ENCODE measurements at places on chromosomes 3 and 15. TPM values are rescaled to one million over a fixed set of nuclear protein-coding genes. Genes with fewer than 3 reads are reported as not detected.

- H3K36me3 ChIP-seq: peaks cover 8% of the 10 kb centered on the region
- no peak overlapping the region for H3K4me3 ChIP-seq
- H3K27me3 ChIP-seq: peaks cover 6% of the 10 kb centered on the region
Observed at GRCh38 chr3:178370387-178370786, 165.8 kb upstream of the KCNMB2 start.

DNA sequence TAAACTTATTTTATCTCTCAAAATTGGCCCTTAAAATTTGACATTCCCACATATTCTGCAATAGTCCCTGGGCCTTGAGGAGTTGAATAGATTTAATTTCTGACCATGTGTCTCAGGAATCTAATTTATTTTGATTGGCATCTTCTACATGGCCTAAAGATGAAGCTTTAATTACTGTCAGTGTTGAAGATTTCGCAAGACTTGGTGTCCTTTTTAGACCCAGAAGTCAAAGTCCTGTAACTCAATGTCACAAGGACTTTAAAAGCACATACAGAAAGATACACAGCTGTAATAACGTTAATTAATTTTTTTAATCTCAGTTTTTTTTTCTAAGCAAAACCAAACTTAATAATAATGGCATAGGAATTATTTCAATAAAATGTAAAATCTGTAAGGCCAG is 163.9 kb downstream of the SUCNR1 start:
- H3K4me3 ChIP-seq: no peak overlapping the region
- no peaks in the 10 kb centered on the region for H3K27me3 ChIP-seq
- H3K27ac ChIP-seq: no peak overlapping the region

- H3K36me3 ChIP-seq: 0 out of 2 replicates have a peak, but pooled peaks cover 7% of the 10 kb centered on the region
- DNase-seq: no peak
Observed at GRCh38 chr15:54812383-54812782, 384.4 kb downstream of the RSL24D1 start.

- H3K27ac ChIP-seq: no peak overlapping the region
- H3K27me3 ChIP-seq: peaks cover 8% of the 10 kb centered on the region
- no peak for DNase-seq
- H3K4me3 ChIP-seq: no peak overlapping the region
Observed at GRCh38 chr3:38573556-38573955, 75.9 kb downstream of the SCN5A start.

DNA sequence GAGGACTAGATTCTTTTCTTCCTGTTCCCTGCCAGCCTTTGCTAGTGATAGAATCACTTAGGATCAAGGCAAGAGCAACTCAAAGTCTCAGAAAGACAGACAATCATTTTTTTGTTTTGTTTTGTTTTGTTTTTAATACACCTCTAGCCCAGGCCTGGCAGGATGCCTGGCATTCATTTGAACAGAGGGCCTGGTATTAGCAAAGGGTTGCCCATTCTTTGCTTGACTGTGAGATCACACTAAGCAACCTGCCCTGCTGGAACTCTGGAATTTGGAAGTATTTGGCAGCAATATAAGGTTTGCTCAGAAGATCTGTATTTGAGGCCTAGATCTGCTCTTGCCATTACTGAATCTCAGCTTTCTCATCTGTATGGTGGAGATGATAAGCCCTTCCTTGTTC is 21.8 kb upstream of the ATP13A5 start:
- H3K4me3 ChIP-seq: no peak overlapping the region
- no peak overlapping the region for H3K27ac ChIP-seq
- H3K36me3 ChIP-seq: no peaks in the 10 kb centered on the region
- DNase-seq: no peak
- no peaks in the 10 kb centered on the region for H3K4me1 ChIP-seq

GRCh38 chr15:53246404-53246803 is 456.3 kb upstream of the ONECUT1 start:
- DNase-seq: no peak
- no peak overlapping the region for H3K4me3 ChIP-seq
- H3K4me1 ChIP-seq: no peaks in the 10 kb centered on the region
- no peak overlapping the region for H3K27ac ChIP-seq
- no peaks in the 10 kb centered on the region for H3K36me3 ChIP-seq

DNA sequence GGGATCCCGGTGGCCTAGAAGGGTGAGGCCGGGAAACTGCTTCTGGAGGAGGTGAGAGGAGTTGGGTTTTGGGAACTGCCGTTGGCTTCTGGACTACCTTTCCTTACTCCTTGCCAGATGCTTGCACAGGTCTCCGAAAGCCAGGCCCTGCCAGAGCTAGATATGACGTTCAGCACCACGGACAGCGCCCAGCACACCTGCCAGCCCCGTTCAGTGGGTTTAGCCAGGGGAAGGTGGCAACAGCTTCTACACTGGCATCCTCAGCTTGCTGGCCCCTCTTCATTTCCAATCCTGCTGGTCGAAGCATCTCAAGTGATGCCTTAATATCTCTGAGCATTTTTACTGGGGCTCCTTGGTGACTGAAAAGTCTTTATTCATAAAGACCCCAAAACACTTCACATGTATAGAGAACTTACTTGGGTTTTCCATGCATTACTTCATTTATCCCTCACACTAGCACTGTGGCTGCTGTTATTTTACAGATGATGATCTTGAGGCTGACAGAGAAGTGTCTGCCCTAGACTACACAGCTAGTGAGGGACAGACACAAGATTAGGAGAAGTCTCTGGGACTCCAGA is 21.9 kb downstream of the HCN4 start:
- no peak for DNase-seq
- no peaks in the 10 kb centered on the region for H3K36me3 ChIP-seq
- no peak overlapping the region for H3K4me3 ChIP-seq
- peaks cover 4% of the 10 kb centered on the region for H3K27me3 ChIP-seq
- no peak overlapping the region for H3K27ac ChIP-seq

- H3K4me3 ChIP-seq: no peak overlapping the region
- H3K36me3 ChIP-seq: no peaks in the 10 kb centered on the region
- H3K4me1 ChIP-seq: peaks cover 8% of the 10 kb centered on the region
Observed at GRCh38 chr3:14549256-14549919, 9.2 kb upstream of the GRIP2 start.

- H3K27ac ChIP-seq: peak overlapping the region; percentile 34
- no peaks in the 10 kb centered on the region for H3K27me3 ChIP-seq
- H3K4me3 ChIP-seq: no peak overlapping the region
- peaks cover 63% of the 10 kb centered on the region for H3K4me1 ChIP-seq
Observed at GRCh38 chr3:101998256-101998926, 149.1 kb downstream of the NFKBIZ start.

DNA sequence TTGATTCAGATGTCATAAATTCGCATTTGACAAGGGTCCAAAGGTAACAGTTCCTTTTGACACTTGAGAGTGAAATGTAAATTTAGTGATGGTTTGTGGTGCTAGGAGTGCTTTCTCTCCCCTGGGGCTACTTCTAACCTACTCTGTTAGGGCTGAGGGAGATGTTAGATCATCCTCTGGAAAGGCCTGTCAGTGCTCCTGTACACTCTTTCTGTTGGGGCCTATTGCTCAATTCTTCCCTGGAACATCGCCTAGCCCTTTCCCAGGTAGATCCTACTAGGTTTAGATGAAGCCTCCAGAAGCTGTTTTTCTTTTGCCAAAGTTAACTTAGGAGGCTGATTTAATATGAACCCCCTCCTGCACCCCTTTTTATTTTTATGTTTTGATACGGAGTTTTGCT is 1.4 kb downstream of the PCCB start:
- no peaks in the 10 kb centered on the region for H3K36me3 ChIP-seq
- peak overlapping the region; percentile 55 for H3K27ac ChIP-seq
- peaks cover 19% of the 10 kb centered on the region for H3K4me1 ChIP-seq
- peak overlapping the region; percentile 95 for H3K4me3 ChIP-seq

- no peaks in the 10 kb centered on the region for H3K36me3 ChIP-seq
- no peaks in the 10 kb centered on the region for H3K4me1 ChIP-seq
- H3K27me3 ChIP-seq: peaks cover 39% of the 10 kb centered on the region
- H3K4me3 ChIP-seq: no peak overlapping the region
- no peak for DNase-seq
Observed at GRCh38 chr3:10740954-10741353, 75.1 kb upstream of the SLC6A11 start.

GRCh38 chr3:7205962-7206361 is 345.0 kb downstream of the GRM7 start:
- H3K4me1 ChIP-seq: no peaks in the 10 kb centered on the region
- no peak overlapping the region for H3K27ac ChIP-seq
- H3K4me3 ChIP-seq: no peak overlapping the region
- no peaks in the 10 kb centered on the region for H3K36me3 ChIP-seq
- no peak for DNase-seq
- no peaks in the 10 kb centered on the region for H3K27me3 ChIP-seq

- H3K36me3 ChIP-seq: no peaks in the 10 kb centered on the region
- DNase-seq: no peak
- H3K4me1 ChIP-seq: no peaks in the 10 kb centered on the region
- no peak overlapping the region for H3K4me3 ChIP-seq
- H3K27me3 ChIP-seq: no peaks in the 10 kb centered on the region
Observed at GRCh38 chr3:160773722-160774121, 17.7 kb downstream of the PPM1L start.

- H3K27ac ChIP-seq: no peak overlapping the region
- no peak for DNase-seq
- H3K4me3 ChIP-seq: no peak overlapping the region
- no peaks in the 10 kb centered on the region for H3K27me3 ChIP-seq
Observed at GRCh38 chr15:55942332-55942731, 51.1 kb downstream of the NEDD4 start.

- H3K27ac ChIP-seq: no peak overlapping the region
- peaks cover 3% of the 10 kb centered on the region for H3K27me3 ChIP-seq
- H3K4me1 ChIP-seq: peaks cover 27% of the 10 kb centered on the region
- no peak overlapping the region for H3K4me3 ChIP-seq
Observed at GRCh38 chr3:119582178-119582577, 2.9 kb downstream of the ADPRH start.

- H3K4me1 ChIP-seq: peaks cover 42% of the 10 kb centered on the region
- H3K36me3 ChIP-seq: no peaks in the 10 kb centered on the region
- peak; percentile 67 for DNase-seq
Observed at GRCh38 chr15:38696109-38696727, 131.6 kb upstream of the RASGRP1 start.

DNA sequence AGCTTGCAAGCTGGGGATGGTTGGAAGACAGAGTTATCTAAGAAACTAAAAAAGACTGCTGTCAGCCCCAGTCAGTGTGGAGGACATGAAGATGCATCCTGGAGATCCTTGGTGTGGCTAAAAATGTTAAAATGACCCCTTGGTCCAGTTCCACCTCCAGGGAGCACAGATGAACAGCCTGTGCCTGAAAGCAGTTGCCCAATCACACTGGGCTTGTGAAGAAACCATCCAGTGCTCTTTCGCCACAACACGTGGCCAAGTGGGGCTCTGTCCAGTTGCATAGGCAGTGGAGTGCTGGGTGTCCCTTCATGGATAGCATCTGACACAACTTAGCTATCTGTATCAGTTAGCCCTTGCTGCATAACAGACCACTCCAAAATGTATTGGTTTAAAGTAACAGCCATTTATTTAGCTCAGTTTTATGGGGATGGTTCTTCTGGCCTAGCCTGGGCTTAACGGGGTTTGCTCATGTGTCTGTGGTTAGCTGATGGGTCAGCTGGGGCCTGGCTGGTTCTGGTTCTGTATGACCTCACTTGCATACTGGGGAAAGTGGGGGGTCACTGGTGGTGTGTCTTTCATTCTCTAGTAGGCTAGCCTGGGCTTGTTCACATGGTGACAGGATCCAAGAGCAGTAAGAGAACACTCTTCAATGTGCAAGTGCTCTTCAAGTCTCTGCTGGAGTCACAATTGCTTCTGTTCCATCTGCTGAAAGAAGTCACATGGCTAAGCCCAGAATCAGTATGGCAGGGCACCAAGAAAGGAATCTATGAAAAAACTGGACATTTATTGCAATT is 226.2 kb downstream of the PDCD6IP start:
- H3K27ac ChIP-seq: no peak overlapping the region
- DNase-seq: no peak
- H3K36me3 ChIP-seq: no peaks in the 10 kb centered on the region

- no peak for DNase-seq
- H3K27me3 ChIP-seq: no peaks in the 10 kb centered on the region
- no peak overlapping the region for H3K27ac ChIP-seq
- H3K4me1 ChIP-seq: no peaks in the 10 kb centered on the region
Observed at GRCh38 chr3:56291953-56292352, 176.3 kb downstream of the ERC2 start.

DNA sequence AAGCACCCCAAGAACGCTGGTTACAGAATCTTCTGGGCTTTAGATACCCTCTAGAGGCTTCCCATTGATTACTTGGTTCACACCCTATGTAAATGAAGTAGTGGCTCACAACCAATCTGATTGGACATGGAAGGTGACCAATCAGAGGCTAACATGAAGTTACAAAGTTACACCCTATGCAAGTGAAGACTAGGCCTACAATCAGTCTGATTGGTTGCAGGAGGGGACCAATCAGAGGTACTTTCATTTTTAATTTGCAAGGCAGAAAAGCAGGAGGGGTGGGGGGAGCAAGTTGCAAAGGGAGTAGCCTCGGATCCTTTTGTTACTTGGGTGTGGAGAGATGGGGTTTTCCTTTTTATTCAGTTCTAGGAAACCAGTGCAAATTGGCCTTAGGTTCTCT is 11.1 kb upstream of the RTP2 start:
- no peaks in the 10 kb centered on the region for H3K36me3 ChIP-seq
- peaks cover 3% of the 10 kb centered on the region for H3K27me3 ChIP-seq
- peak; percentile 53 for DNase-seq
- no peak overlapping the region for H3K27ac ChIP-seq
- H3K4me1 ChIP-seq: peaks cover 26% of the 10 kb centered on the region

DNA sequence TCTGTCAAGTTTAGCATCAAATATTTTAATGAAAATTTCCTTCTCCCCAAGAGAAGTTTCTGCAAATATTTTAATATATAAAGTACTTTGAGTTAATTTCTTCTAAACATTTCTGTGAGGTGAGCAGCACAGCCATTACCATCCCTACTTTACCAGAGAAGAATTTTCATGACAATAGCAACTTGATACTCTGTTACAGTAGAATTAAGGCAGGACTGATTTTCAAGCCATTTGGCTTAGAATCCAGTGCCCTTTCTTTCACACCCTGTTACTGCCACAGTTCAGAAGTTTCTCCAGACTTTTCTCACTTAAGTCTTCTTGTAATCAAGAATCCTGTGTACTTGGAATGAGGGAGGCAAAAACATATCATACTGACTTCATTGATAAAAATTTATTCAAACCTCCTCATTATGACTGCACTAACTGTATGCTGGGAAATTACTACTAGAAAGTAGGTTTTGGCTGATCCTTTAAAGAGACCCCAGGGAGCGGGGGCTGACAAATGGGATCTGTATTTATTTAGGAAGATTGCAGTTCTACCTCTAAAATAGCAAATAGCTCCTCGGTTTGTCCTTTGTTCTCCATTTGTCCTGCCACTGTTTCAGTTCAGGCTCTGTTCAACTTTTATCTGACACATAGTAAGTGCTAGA is 557.0 kb upstream of the SGO1 start:
- no peak for DNase-seq
- H3K4me1 ChIP-seq: peaks cover 26% of the 10 kb centered on the region
- no peak overlapping the region for H3K4me3 ChIP-seq
- H3K36me3 ChIP-seq: no peaks in the 10 kb centered on the region
- H3K27me3 ChIP-seq: no peaks in the 10 kb centered on the region
- no peak overlapping the region for H3K27ac ChIP-seq

GRCh38 chr15:61640756-61641155 is 411.7 kb upstream of the RORA start:
- no peaks in the 10 kb centered on the region for H3K36me3 ChIP-seq
- H3K4me1 ChIP-seq: no peaks in the 10 kb centered on the region
- H3K27me3 ChIP-seq: no peaks in the 10 kb centered on the region
- no peak for DNase-seq

Gene SMC4
- 116 TPM for total RNA-seq

Gene ADAMTS9
- total RNA-seq: 0.14 TPM

Gene BCL2A1
- total RNA-seq: 0.46 TPM

Gene TRH
- total RNA-seq: not detected

Gene PLD1
- total RNA-seq: 4.1 TPM

Gene LRRC49
- total RNA-seq: 5.9 TPM

Gene AQP9
- total RNA-seq: not detected

Gene SPATA12
- total RNA-seq: not detected

Gene MYD88
- 25.1 TPM for total RNA-seq
